ENCODE measurements at places on chromosomes 11 and 22.

DNA sequence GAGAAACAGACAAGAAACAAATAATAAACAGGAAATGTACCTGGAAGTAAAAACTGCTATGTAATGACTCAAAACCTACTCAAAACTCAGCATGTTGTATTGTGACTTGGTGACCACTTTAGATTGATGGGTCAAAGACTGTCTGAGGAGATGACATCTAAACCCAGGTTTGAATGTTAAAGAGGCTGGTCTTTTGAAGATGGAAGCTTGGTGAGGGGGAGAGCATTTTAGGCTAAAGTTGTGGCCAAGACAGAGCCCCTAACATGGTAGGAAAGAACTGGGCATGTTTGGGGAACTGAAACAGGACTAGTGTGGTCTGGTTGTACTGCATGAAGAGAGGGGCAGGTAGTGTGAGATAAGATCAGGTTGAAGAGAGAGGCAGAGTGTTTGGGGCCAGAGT is 85.3 kb upstream of the MYO18B start:
- no peak for DNase-seq

- DNase-seq, result no peak
These were observed 14.2 kb downstream of the PRR33 start for GRCh38 chr11:1877211-1878136.

GRCh38 chr11:100632941-100633452 is 54.1 kb upstream of the ARHGAP42 start:
- DNase-seq, result no peak

DNA sequence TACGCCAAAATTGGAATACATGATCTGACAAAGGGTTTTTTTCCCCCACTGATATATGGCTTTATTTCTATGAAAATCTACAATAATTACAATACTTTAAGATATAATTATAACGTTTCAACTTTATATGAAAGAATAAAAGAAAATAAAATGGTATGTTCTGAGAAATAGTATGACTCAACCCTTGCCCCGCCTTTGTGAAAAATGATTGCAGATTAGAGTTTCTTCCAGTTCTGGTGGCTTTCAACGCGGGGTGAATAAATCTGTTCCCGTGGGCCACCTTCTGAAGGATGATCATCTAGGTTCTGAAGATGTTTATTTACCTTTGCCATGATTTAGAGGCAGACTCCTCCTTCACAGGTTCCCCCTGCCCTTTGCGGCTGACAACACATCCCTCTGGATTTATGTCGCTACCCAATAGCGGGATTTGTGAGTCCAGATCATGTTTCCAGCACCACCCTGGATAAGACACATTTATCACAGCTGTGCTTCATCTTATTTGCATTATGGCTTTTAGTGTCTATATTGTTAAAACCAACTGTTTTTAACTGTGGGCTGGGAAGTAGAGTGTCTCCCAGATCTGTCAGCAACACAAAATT is 607.0 kb upstream of the KIRREL3 start:
- no peak for DNase-seq

- no peak for DNase-seq
These were observed 13.3 kb downstream of the MYRF start for GRCh38 chr11:61765550-61766253.

DNA sequence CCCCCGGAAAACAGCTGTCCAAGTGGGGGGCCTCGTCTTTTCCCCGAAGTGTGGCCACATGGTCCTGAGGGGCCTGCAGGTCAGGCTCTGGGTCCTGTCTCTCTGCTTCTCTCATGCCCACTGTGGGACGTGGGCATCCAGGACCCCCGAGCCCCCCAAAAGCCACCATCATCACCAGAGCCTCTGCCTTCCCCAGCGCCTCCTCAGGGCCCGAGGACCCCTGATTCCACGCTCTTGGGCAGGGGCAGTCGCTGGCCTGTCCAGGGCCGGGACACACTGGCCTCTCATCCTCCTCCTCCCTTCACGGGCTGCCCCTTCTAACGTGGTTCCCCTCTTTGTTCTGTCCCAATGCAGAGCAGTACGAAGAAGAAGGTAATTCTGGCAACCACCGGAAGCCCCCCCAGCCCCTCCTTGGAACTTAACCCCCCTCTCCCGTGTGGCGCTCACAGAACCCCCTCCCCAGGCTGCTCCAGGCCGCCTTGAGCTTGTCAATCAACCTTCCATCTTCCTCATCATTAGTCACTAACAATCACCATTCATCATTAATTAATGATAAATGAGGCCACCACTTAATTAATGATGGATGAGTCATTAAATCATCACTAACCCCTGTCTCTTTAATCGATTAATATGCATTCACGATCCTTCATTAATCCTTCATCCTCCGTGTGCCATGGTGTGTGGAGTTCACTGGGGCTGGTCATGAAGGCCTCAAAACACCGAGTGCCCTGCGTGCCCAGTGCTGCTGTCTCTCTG is 3.9 kb downstream of the TNNT3 start:
- no peak for DNase-seq

- no peak for DNase-seq
These were observed 70.4 kb downstream of the IGLL1 start for GRCh38 chr22:23509571-23510302.

- no peak for DNase-seq
These were observed 12.1 kb upstream of the BAIAP2L2 start for GRCh38 chr22:38122616-38123015.

DNA sequence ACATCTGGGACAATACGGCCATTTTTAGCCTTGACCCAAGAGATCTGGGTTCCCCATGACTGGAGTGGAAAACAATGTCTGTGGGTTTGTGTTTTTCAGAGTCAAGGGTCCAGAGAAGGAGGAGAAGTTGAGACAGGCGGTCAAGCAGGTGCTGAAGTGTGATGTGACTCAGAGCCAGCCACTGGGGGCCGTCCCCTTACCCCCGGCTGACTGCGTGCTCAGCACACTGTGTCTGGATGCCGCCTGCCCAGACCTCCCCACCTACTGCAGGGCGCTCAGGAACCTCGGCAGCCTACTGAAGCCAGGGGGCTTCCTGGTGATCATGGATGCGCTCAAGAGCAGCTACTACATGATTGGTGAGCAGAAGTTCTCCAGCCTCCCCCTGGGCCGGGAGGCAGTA is 15.7 kb downstream of the NNMT start:
- no peak for DNase-seq

DNA sequence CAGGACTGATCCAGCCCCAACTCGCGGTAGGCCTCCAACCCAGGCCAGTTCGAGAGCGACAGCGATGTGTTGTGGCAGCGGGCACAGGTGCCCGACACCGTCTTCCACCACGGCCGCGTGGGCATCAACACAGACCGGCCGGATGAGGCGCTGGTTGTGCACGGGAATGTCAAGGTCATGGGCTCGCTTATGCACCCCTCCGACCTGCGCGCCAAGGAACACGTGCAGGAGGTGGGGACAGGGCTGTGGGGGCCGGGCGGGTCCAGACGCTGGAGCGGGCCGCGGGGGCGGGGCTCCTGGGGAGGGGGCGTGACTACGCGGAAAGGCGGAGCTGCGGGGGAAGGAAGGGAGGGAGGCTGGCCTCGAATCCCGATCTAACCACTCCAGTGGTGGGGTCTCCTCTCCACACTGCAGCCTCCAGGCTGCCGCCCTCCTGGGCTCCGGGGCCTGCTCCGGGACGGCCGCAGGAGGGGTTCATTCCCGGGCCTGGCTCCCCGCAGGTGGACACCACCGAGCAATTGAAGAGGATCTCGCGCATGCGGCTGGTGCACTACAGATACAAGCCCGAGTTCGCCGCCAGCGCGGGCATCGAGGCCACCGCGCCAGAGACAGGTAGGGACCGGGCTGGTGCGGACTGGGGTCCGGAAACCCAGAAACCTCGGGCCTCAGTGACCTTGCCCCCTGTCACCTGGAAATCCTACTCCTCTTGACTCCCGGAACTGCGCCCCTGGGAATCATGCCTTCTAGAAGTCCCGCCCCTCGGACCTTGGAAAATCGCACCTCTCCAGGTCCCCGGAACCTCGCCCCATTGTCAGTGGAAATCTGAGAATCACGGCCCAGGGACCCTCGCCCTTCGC is 14.9 kb downstream of the TMEM258 start:
- no peak for DNase-seq

- DNase-seq, result no peak
These were observed 67.8 kb upstream of the OR9G4 start for GRCh38 chr11:56816259-56816658.

GRCh38 chr11:12239804-12240371 is 129.5 kb downstream of the MICAL2 start:
- no peak for DNase-seq

GRCh38 chr11:75311858-75312288 is 39.6 kb downstream of the ARRB1 start:
- no peak for DNase-seq

- DNase-seq, result no peak
These were observed 32.3 kb upstream of the CCDC89 start for GRCh38 chr11:85718126-85718943.

Measured in non-pigmented ciliary epithelial cell (primary cell).